ENCODE measurements at places on chromosomes 11 and 22.

DNA sequence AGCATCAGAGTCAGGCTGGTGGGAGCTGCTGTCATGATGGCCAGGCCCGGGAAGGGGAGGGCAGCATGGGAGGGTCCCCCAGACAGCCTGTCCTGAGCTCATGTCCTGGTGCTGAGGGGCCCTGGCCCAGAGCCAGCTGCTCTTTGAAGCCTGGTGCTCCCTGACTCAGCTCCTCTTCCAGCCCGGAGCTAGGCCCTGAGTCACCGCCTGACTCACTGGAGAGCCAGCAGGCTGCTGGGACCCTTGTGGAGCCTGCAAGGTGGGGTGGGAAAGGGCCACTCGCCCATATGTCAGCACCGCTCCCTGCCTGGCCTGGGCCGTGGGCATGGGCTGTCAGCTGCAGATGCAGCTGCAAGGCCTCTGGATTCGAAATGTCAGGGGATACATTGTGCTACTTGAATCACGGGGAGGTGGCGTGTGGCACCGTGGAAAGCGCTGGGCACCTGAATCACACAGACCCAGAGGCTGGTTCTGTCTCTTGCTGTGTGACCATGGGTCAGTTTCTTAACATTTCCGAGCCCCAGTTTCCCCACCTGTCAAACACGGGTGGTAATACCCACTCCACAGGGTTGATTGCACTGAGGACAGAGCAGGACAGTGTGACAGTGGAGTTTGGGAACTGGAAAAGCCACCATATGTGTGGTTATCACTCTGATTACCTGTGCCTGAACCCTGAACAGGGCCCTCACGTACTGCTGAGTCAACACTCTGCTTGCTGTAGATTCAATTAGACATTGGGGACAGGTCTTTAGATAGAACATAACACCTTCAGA is 4.4 kb downstream of the CACNA1I start:
- no peak for DNase-seq

- no peak for DNase-seq
These were observed 299.7 kb downstream of the TBC1D22A start for GRCh38 chr22:47062126-47062525.

DNA sequence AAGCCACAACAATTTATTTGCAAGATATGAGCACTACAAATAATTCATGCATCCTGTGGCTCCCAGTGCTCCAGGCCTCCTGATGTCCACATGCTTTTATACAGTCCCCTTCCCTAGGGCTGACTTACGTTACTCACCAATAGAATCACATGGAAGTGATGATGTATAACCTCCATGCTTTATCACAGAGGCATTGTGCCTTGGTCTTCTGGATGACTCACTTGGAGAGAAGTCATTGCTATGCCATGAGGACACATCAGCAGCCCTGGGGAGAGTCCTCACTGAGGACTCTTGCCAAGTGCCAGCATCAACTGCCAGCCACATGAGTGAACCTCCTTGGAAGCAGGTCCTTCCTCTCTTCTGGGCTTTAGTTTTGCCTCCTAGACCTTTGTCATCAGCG is 22.0 kb upstream of the IGSF9B start:
- DNase-seq = no peak

DNA sequence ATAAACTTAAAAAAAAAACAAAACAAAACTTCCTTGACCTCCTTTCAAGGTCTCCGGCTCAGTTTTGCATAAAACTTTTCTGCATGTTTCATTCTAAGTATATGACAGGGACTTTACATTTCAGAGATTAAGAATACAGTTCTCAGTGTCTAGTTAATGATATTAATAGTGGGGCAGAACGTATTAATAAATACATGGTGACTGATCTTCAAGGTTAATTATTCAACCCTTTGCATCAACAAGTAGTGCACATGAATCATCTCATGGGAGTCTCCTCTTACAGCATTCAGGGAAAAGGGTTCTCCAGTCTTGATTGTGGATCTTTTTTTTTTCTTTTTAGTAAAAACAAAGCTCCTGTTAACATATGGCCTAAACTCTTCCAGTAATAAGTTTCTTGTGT is 146.8 kb downstream of the KIRREL3 start:
- no peak for DNase-seq

- DNase-seq = no peak
These were observed 1249.3 kb downstream of the BRD1 start for GRCh38 chr22:48578138-48579042.

DNA sequence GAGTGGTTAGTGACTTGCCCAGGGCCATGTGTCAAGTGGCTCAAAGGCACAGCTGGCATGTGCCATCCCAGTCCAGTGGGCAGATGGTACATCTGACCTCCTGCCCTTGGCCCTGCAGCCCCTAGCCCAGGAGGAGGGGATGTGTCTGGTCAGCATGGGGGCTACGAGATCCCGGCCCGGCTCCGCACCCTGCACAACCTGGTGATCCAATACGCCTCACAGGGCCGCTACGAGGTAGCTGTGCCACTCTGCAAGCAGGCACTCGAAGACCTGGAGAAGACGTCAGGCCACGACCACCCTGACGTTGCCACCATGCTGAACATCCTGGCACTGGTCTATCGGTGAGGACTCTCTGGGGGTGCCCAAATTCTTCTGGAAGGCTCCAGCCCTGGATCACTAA is 5.7 kb upstream of the RAB1B start:
- no peak for DNase-seq

DNA sequence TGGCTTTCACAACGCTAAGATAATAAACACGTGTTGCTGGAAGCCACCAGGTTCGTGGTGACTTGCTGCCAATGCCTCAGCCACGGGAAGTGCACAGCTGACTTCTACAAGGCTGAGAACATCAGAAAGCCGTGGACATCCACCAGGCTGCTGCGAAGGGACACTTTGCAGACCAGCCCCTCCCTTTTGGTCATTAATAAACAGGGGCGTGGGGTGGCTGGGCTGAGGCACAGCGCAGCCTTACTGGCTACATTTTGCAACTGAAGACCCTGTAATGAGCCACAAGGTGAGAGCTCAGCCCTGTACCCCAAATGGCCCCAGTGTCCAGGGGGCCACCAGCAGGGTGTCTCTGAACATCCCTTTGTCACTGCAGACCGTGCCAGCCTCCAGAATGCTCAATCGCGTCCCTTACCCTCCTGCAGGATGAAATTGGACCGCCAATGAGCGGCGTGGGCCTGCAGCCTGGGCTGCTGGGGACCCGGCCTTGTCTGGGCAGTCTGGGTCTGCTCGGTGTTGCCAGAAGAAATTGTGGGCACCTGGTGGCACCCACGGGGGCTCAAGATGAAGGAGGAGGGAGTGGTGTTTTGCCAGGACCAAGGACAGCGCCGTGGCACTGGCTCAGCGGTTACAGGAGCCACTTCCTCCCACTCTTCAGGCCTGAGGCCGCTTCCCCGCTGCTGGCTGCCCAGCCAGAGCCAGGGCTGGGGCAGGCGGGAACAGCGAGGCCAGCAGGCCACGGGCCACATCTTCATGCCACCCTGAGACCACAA is 181.9 kb downstream of the CTTN start:
- DNase-seq = no peak

GRCh38 chr22:44885806-44886360 is 123.9 kb downstream of the PHF21B start:
- DNase-seq = no peak

DNA sequence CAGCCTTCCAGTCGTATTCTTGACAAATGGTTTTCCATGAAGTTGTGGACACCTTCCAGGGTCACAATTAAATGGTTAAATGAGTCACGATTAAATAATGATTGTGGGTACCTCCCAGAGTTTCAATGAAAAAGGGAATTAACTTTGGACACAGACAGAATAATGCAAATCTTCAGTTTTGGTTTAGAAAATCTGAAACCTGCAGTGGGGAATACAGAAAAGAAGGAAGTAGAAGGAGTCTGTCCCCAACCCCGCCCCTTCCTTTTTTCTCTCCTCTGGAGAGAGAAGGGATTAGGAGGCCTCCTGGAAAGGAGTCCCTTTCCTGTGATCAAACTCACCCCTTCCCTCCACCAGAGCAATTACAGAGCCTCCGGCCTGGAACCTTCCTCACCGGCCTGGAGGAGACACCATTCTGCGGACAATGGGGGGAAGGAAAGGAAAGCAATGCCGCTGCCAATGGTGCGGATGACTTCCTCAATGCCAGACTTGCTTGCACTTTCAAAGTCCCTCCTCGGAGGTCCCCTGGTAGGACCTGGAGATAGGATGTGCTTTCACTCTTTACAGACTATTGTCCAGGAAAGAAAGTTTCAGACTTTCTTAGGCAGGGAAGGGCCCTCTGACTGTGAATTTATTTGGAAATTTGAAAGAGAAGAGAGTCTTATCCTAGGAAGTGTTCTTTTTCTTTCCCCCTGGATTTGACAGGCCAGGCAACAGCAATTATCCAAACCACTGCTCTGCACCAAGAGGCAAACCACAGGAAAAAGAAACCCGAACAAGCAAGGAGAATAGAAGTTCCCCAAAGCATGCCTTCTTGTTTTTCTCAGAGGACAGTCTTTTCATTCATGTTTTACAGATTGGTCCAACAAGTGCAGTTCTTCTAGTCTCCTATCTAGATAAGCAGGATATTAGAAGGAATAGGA is 86.8 kb downstream of the PTPRJ start:
- DNase-seq = no peak

DNA sequence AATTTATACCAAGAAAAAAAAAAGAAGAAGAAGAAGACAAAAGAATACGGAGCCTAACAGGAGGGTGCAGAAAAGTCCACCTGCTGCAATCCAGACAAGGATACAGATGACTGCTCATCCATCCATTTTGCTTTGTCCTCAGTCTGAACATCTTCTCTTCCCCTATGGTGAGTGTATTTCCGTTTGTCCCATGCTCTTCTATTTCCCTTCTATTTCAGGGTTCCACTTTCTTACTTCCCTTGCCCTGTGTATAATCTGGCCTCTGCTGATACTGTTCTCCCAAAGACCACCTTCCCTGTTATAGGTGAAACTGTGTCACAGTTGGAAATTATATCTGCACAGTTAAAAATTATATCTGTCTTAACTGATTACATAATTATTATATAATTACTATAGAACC is 48.7 kb upstream of the USP47 start:
- DNase-seq = no peak

DNA sequence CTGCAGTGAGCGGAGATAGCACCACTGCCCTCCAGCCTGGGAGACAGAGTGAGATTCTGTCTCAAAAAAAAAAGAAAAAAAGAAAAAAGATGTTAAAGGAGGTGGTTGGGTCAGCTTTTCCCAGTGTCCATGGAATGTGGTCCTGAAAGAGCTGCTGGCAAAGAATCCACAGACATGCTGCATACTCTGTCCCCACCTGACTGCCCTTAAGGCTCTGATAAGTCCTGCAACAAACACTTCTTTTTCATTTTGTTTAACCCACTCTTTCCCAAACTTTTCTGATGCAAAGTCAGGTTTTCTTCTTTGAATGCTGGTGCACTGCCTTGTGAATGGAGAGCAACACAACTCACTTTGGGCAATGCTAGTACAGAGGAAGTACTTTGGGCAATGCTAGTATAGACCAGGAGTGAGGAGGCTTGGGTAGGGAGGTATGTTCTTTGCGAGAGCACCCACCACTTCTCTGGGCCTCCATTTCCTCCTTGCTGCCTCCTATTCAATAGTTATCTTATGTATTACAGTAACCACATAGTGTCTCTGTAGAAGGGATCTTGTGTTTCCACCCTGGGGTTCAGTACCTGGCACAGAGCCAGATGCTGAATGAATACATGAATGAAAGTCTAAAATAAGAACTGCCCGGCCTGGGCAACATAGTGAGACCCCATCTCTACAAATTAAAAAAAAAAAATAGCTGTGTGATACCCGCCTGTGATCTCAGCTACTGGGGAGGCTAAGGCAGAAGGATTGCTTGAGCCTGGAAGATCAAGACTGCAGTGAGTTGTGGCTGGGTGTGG is 18.9 kb downstream of the LIF start:
- DNase-seq = no peak

DNA sequence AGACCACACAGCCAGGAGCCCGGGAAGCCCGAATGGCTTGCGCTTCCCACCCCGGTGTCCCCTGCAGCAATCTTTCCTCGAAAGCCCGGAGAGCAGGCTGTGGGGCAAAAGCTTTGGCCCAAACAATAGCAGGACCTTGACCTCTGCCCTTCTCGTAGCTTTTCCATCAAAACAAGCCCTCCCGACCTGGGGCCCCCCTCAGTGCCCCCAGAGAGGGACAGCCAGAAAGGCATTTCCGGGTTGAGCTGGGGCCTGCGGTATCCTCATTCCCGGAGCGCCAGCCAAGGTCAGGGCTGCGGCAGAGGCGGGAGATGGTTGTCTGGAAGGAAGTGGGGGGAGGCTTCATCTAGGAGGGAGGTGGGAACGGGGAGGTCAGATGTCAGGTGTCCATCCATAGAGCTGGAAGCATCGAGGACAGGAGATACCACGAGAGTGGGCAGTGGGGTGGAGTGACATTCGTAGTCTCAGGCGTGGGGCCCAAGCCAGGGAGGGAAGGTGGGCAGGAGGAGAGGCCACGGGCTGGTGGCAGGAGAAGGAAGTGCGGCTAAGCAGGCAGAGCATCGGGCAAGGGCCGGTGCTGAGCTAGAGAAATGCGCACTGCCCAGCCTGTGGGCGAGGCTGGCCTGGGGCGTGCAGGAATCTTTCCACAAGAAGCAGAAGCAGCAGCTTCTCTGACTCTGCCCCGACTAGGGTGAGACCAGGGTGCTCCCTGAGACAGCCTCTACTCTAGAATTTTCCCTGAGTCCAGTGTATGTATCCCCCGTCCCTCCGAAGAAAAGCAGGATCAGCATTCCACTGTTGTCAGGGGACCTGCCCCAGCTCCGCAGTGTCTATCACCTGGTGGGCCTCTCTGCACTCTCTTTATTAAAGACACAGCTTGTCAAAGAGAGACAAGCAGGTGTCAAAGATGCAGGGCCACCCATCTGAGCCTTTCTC is 14.3 kb downstream of the PDGFB start:
- no peak for DNase-seq

DNA sequence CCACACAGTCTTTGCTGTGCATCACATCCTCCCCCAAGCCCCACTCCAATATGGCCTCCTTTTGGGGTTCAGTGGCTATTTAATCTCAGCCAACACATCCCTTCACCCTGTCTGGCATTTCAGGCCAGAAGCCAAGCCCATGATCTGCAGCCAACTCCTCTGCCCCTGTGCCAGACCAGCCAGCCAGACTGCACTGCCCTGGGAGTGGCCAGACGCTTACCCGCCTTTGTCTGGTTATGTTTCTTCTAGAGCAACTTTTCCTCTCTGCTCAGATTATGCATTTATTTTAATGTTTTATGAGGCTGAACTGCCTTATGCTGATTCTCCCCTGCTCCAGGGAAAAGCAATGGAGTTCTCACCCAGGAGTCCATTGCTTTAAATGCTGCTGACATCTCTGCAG is 206.7 kb upstream of the TBCEL start:
- DNase-seq = no peak

DNA sequence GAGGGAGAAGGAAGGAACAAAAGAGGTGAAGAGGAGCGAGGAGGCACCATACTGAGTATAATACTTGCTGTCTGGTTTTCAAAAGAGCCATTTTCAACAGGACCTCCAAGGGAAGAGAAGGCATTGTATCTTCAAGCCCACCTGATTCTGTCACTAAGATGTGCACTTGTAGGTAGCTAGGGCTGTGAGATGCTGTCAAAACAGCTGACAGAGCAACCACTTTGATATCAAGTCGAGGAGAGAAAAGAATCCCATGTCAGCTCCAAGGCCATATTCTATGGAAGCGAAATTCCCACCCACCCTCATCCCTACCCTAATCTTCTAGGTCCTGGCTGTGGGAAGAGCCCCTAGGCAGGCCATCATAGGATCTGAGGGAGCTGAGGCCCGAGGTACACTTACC is 70.9 kb upstream of the PRDM11 start:
- DNase-seq = no peak
